ENCODE measurements at places on chromosomes 5 and 9.
A peak's percentile ranks its signal among the peaks of the same experiment; 100 is the strongest.

DNA sequence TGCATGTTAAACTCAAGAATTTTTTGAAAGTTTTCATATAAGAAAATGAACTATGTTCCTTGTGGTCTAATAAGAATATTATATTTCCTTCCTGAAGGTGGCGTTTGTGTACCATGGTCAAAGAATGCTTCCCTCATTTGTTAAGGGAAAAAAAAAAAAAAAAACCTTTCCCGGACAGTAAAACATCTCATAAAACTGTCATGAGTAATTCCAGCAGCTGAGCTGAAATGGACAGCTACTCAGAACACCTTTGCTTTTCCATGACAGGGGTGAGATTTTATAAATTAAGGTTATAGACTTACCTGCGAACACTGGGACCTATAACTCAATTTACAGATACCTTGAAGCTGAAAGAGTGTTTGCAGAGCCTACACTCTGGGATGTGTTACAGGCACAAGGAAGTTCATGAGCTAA, 113.2 kb upstream of the RANBP3L start:
- DNase-seq = peak; percentile 58

GRCh38 chr5:54361691-54362411, 51.5 kb upstream of the ARL15 start:
- no peak for DNase-seq

GRCh38 chr5:121741156-121741555, 110.5 kb upstream of the FTMT start:
- DNase-seq = no peak

- no peak for DNase-seq
These were observed 30.6 kb upstream of the IL33 start for GRCh38 chr9:6184749-6185645.

GRCh38 chr9:133581011-133581410, 28.2 kb downstream of the FAM163B start:
- no peak for DNase-seq

GRCh38 chr9:35907711-35908503, 1.4 kb upstream of the SPAAR start:
- peak; percentile 47 for DNase-seq

- peak; percentile 81 for DNase-seq
These were observed 1.9 kb downstream of the CD274 start for GRCh38 chr9:5452286-5452609.

- DNase-seq = peak; percentile 70
These were observed 43.0 kb downstream of the STRBP start for GRCh38 chr9:123225374-123225813.

DNA sequence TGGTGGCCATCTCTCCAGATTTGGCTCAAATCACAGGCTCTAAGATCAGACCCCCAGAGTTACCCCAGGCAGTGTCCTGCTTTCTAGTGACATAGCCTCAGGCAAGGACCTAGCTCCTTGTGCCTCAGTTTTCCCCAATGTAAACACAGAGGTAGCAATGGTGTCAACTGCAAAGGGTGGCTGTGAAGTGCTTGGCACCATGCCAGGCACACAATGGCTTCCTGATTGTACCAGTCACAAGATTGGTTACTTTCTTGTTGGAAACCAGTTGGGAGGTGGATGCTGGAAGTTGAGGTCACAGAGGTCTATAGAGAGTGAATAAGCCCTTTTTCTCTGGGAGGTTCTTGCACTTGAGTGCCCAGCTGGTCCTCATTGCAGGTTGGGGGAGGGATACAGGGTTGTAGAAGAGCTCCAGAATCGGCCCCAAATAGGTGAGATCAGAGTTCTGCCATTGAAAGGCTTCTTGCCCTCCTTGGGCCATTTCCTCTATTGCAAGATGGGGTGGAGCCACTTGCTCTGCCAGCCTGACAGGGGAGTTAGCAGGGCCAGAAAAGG, 2.3 kb downstream of the STKLD1 start:
- DNase-seq = no peak

DNA sequence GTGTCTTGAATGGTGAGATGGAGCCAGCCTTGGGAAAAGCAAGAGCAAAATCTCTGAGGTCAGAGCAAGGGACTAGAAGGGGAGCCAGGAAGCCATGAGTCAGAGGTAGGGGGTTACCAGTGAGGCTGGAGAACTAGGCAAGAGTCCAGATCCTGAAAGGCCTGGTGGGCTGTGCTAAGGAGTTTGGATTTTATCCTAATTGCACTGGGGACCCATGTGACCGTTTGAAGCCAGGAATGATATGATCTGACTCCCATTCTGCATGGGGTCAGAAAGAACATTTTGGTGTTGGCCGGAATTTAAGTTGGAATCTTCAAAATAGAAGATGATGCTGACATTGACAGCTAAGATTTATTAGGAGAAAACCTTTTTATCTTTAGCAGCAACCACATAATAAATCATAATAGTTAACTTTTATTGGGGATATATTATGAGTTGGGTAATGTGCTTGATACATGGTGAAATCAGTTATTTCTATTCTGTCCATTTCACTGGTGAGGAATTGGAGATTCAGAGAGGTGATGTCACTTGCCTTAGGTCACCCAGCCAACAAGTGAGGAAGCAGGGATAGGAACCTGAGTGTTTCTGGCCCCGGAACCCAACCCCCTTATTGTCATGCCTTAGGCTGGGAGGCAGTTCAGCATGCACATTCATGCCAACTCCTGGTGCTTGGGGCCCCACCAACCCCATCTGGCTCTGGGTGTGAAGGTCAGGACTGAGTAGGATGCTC, 61.5 kb upstream of the RARS1 start:
- DNase-seq = peak; percentile 2

DNA sequence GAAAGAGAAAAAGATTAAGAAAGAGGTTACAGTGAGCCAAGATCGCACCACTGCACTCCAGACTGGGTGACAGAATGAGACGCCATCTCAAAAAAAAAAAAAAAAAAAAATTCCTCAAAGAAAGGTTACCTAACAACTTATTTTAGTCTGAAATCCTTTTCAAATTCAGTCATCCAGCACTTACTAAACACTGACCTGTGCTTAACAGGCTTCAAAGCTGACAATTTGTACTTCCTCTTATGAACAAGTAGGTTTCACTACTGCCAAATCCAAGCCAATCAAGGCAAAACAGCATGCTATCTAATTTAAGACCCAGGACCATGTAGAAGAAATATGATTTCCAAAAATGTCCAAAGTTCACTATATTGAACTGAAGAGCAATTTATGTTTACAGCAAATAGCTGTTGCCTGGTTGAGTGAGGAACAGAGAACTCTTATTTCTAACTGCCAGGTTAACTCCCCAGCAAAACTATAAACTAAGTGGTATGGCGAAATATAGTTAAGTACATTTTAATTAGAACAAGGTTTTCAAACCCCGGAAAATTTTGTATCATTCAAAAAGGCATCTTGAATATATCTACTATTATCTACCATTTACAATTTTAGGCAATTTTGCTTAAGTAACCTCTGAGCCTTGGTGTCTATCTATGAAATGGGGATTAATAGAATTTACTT, 13.4 kb downstream of the PWWP2A start:
- peak; percentile 68 for DNase-seq

GRCh38 chr5:28809811-28810750, 1771.7 kb upstream of the CDH9 start:
- no peak for DNase-seq

DNA sequence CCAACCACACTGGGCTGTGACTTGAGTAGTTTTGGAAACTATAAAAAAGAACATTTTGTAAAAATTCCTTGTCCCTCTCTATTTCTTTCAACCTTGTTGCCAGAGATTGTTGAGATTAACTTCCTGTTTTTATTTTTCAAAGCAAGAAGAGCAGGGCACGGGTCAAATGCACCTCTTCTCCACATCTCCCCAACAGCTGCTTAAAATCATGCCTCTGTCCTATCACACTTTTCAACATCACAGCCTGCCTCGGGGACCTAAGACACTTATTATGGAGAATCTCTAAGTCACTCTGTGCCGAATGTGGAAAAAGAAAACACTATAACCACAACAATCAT, 280.3 kb upstream of the TNC start:
- DNase-seq = no peak

GRCh38 chr9:121253162-121253561, 14.8 kb upstream of the GSN start:
- DNase-seq = no peak

- DNase-seq = no peak
These were observed 81.7 kb upstream of the CPEB4 start for GRCh38 chr5:173806270-173807035.

GRCh38 chr5:125348221-125348692, 601.8 kb upstream of the ZNF608 start:
- DNase-seq = peak; percentile 46

DNA sequence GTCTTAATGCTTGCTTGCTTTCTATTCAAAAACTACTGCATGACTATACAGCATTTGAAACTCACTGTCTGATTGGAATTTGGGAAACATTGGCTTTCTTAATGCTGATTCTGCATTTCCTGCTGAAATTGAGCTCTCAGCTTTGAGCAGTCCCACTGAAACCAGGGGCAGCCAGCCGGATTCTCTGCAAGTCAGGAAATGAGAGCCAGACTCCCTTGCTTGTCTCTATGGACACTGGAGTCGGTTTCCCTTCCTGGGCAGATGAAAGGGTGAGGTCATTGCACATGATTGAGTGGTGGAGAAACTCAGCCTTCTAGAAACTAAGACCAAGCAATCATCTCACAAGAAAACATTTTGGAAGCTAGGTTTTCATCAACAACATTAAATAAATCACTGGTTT, 119.7 kb upstream of the SPATA31C2 start:
- peak; percentile 67 for DNase-seq
